ENCODE measurements at places on chromosomes 7 and 10.
A peak's percentile ranks its signal among the peaks of the same experiment; 100 is the strongest.

DNA sequence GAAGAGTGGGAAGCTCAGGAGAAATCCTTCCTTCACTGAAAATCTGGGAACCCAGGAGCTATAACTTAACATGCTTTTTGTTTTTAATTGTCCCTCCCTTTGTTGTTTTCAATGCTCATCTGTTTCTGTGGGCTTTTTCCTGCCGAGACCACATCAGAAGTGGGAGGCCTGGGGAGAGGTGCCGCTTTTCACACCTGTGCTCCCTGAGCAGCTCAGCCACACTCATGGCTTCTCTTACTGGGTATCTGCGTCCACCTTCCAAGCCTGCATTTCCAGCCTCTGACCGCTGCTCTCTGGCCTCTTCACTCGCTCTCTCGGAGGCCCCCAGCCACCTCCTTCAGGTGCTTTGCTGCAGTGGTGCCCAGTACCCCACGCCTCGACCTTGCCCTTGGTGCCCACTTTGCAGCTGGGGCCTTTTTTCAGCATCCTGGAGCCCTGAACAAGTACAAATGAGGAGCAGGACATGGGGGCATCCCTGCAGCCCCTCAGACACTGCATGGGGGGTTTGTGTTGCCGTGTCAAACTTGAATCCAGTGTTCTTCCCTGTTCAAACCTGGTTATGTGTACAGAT, 9.9 kb downstream of the C7orf57 start:
- DNase-seq = no peak

GRCh38 chr10:70564901-70565351, 37.6 kb downstream of the PRF1 start:
- DNase-seq = no peak

GRCh38 chr10:26725837-26726727, 28.6 kb downstream of the PDSS1 start:
- DNase-seq = peak; percentile 37

DNA sequence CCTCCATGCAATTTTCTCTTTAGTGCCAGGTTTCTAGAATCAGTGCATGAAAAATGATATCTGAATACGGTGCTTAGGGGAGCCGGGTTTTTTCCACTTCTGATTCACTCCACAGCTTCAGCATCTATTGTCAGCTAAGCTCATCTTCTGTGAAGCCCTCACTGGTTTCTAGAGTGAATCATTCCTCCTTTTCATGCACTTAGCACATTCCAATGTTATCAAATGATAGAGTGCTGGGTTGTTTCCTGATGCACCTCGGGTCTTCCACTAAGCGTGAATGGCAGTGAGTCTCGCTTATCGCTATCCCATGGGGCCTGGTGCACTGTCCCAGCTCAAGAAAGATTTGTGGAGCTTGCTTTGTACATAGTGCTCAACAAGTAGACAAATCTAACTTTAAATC, 170.9 kb upstream of the RHEB start:
- DNase-seq = no peak

- no peak for DNase-seq
Observed at GRCh38 chr7:91249506-91250233, 14.6 kb upstream of the FZD1 start.

GRCh38 chr10:100993986-100994708, 5.5 kb upstream of the LZTS2 start:
- DNase-seq = peak; percentile 17

- DNase-seq = peak; percentile 18
Observed at GRCh38 chr10:77081481-77081891, 556.1 kb downstream of the KCNMA1 start.

GRCh38 chr7:12094365-12094921, 116.7 kb upstream of the TMEM106B start:
- DNase-seq = no peak

DNA sequence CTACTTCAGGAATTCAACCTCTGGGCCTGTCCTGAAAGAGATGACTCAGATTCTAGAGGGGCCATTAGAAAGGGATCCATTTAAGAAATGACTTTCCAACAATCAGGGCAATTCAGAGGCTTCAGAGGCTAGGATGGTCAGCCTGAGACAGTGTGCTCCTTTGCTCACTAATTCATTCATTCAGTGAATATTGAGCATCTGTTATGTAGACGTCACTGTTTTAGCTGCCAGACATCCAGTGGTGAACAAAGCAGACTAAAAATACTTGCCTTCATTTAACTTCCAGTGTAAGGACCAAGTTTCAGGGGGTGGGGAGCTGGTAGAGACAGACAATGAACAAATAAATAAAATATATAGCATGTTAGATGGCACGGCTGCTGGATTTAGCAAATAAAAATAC, 1.6 kb downstream of the KIAA1217 start:
- no peak for DNase-seq

- DNase-seq = no peak
Observed at GRCh38 chr10:96667401-96667800, 52.9 kb downstream of the PIK3AP1 start.

DNA sequence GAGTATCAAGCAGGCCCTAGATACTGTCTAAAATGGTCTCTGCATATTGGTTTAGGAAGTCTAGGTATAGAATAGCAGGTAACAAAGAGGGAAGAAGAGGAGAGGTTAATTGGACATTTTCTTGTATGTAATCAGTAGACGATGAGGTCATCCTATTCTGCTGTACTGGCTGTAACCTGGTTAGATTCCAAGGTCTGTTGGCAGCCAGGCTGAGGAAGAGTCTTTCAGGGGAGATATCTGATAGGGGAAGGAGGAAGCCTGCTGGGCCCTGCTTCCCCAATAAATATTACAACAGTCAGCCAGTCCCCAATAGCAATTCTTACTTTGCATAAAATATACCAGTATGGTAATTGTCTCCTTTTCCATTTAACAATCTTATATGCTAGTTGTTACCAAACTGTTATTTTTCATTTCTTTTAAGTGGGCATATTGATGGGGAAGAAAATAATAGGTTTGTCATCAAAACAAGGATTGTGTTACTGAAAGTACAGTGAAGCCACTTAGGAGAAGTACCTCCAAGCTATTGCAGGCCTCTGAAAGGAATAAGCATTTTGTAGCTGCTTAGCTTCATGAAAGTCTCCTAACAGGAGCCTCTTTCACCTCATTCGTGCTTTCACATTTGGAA, 186.4 kb downstream of the LRRC4 start:
- no peak for DNase-seq

DNA sequence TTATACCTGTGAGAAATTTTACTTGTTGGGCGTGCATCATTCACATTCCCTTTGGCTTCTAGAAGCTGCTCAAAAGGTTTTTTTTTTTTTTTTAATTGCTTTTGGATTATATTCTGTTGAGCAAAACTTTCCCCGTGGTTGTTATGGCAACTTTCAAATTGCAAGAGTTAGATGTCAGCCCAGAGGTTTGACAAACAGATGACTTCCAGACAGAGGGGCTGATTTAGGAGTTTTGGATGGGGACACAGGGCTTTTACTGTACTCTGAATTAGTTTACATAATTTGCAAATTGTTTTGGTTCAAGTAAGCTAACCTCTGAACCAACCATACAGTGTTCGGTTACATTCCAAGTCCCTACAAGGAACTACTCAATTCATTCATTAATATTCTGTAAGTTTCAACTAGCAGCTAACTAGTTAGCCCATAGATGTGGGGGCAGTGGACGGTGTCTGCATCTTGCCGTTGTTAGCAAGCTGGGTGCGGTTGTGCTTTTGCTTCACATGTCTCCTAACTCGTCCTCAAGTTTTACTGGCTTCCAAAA, 66.4 kb upstream of the JAZF1 start:
- no peak for DNase-seq

GRCh38 chr7:133529861-133530260, 277.0 kb downstream of the EXOC4 start:
- DNase-seq = no peak

DNA sequence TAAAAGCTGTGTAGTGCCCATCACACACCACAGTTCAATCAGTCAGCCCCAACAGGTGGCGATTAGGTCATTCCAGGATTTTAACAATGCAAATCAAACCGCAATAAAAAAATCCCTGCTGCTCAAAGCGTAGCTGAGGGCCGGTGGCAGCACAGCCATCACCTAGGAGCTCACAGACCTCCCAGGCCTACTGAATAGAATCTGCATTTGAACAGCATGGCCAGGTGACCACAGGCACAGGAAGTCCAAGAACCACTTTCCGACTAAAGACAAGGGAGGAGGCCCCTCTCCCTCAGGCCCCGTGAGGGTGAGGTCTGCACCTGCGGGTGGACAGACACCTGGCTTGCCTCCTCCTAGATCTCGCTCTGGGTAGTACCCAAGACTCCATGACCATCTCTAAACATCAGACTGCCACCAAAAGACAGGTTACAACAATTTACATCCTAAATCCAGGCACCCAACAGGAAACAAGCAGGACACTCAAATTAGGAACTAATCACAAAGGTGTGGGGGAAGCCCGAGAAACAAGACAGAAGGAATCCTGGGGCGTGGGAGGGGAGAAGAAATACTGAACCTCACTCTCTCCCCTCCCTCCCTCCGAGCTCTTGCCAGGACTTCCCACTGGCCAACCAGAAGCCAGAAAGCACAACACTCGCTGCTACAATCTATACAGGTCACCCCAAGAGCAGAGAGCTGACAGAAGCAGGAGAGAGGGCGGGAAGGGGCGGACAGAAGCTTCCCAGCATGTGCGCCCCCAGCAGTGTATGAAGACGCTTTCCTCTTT, 19.2 kb downstream of the GNA12 start:
- DNase-seq = no peak

DNA sequence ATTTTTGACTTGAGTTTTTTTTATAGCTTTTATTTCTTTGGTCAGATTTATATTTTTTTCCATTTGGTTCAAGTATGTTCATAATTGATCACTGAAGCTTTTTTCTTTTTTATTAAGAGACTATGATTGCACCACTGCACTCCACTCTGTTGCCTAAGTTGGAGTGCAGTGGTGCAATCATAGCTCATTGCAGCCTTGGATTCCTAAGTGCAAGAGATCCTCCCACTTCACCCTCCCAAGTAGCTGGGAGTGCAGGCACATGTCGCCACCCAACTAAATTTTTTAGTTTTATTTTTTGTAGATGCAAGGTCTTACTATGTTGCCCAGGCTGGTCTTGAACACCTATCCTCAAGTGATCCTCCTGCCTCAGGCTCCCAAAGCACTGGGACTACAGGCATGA, 97.7 kb upstream of the KIF5B start:
- no peak for DNase-seq

GRCh38 chr10:69472544-69472943, 21.3 kb downstream of the TSPAN15 start:
- no peak for DNase-seq

- no peak for DNase-seq
Observed at GRCh38 chr10:29344073-29344820, 55.4 kb downstream of the LYZL1 start.

DNA sequence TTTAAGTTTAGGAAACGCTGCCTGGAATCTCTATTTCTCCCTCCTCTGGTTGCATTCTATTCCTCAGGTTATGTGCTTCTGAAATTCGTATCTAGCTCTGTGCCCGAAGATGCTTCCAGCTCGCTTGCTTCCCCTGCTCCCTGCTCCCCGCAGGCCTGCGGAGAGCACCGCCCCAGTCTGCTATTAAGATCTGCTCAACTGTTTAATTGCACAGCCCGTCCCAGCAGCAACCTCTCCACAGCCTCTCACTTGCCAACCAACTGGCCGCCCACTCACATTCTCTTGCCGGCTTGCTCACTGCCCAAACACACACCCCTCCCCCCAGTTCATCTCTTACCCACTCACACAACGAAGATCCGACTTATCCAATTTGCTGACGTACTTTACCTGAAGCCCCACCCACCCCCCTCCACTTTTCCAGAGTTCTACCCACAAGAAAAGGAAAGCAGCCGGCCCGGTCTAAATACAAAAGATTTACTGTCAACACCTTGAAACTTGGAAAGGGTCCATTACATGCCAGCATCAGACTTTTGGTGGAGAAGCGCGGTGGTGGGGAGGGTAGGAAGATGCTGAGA, 167.3 kb upstream of the KLF14 start:
- no peak for DNase-seq

DNA sequence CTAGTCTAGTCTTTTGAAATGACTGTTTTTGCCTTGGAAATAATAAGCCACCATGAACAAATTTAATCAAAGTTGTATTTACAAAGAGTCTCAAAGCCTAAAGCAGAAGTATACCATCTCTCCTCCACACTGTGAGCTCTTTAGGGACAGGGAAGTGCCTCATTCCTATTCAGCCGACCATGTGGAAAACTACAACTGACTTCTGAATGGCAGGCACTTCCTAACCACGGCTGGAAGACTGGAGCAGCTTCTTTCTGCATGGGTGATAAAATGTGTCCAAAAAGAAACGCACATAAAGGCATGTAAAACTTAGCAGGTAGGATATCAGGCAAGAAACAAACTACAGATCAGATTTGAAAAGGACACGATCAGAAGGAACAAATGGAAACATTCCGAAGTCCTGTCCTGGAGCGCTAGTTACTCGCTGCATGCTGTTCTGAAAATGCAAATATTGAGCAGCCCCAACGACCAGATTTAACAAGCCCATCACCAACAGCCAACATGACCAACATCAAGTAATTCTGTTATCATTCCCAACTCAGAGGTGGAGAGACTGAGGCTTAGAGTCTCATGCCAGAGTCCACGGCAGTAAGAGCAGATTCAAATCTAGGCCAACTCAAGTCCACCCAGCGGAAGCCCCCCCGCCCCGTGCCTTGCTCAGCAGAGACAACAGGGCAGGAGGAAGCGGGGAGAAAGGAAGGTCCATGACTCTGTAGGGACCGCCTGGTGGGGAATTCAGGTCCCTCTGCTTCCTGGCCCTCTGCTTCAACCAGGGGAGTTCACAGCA, 26.5 kb downstream of the CTBP2 start:
- no peak for DNase-seq

- DNase-seq = no peak
Observed at GRCh38 chr10:6607778-6608177, 27.7 kb upstream of the PRKCQ start.

- no peak for DNase-seq
Observed at GRCh38 chr10:91061608-91062007, 140.7 kb upstream of the ANKRD1 start.

DNA sequence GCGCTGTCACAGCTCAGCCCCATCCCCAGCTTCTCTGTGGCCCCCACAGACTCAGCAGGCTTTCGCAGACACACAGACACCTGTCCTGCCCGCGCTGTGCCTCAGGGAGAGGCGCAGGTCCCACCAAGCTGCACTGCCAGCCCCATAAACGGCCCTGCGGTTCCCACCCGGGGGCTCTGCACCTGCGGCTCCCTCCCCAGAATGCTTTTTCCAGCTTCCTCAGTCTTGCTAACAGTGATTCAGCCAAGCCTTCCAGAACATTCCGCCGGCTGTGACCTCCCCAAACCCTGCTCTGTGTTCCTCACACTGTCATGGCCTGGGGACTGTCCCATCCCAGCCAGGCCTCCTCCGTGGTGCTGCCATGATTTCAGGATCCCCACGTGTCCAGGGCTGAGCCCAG, 27.8 kb upstream of the TNRC18 start:
- no peak for DNase-seq
